ENCODE measurements at places on chromosomes 1 and 21. TPM values are rescaled to one million over a fixed set of nuclear protein-coding genes. Genes with fewer than 3 reads are reported as not detected.

PTGFRN gene
- total RNA-seq, result 15.3 TPM

DCST1 gene
- total RNA-seq, result not detected

C1orf146 gene
- total RNA-seq, result not detected

SLC19A2 gene
- 8.0 TPM for total RNA-seq

TMEM269 gene
- total RNA-seq, result 0.32 TPM

XCL2 gene
- total RNA-seq, result 8.9 TPM

DISC1 gene
- total RNA-seq, result 14.0 TPM

HES3 gene
- not detected for total RNA-seq

FAM163A gene
- not detected for total RNA-seq

OR2M3 gene
- total RNA-seq, result not detected

MCOLN2 gene
- total RNA-seq, result 38.5 TPM

C1QA gene
- total RNA-seq, result not detected

MYCL gene
- total RNA-seq, result not detected

PLA2G2D gene
- not detected for total RNA-seq

CTXND2 gene
- not detected for total RNA-seq

GIPC2 gene
- total RNA-seq, result 0.07 TPM

FOXE3 gene
- not detected for total RNA-seq

SMG5 gene
- 70.6 TPM for total RNA-seq

S100A3 gene
- not detected for total RNA-seq

PTGER3 gene
- 10.0 TPM for total RNA-seq

CRNN gene
- not detected for total RNA-seq

ZC3H12A gene
- 58.3 TPM for total RNA-seq

TEDDM1 gene
- total RNA-seq, result not detected

CYP4A22 gene
- not detected for total RNA-seq

RC3H1 gene
- 37.9 TPM for total RNA-seq

CACNA1E gene
- total RNA-seq, result 0.05 TPM

RAP1GAP gene
- 0.54 TPM for total RNA-seq

FCGR3B gene
- total RNA-seq, result not detected

RAB25 gene
- not detected for total RNA-seq

FCAMR gene
- total RNA-seq, result 0.15 TPM

RHD gene
- total RNA-seq, result not detected

NOS1AP gene
- total RNA-seq, result not detected

RCSD1 gene
- total RNA-seq, result 131 TPM

OR2W3 gene
- total RNA-seq, result not detected

SPRR4 gene
- total RNA-seq, result not detected

VWA5B1 gene
- not detected for total RNA-seq

FMO5 gene
- total RNA-seq, result 0.12 TPM

LCE1F gene
- not detected for total RNA-seq

C1orf94 gene
- not detected for total RNA-seq

A3GALT2 gene
- not detected for total RNA-seq

GABPA gene
- total RNA-seq, result 29.5 TPM

ANKRD34A gene
- 2.3 TPM for total RNA-seq

C4BPA gene
- total RNA-seq, result not detected

ERICH3 gene
- total RNA-seq, result not detected

TBX15 gene
- not detected for total RNA-seq

GREM2 gene
- 1.1 TPM for total RNA-seq

CR1L gene
- total RNA-seq, result not detected
